ENCODE measurements at places on chromosomes 16 and 17.
A peak's percentile ranks its signal among the peaks of the same experiment; 100 is the strongest.

- no peak for DNase-seq
These were observed 23.2 kb upstream of the TEKT3 start for GRCh38 chr17:15364615-15365014.

GRCh38 chr17:76635659-76636360 lies 7.7 kb downstream of the ST6GALNAC1 start:
- no peak for DNase-seq

- no peak for DNase-seq
These were observed 1.8 kb upstream of the FLOT2 start for GRCh38 chr17:28899212-28899815.

DNA sequence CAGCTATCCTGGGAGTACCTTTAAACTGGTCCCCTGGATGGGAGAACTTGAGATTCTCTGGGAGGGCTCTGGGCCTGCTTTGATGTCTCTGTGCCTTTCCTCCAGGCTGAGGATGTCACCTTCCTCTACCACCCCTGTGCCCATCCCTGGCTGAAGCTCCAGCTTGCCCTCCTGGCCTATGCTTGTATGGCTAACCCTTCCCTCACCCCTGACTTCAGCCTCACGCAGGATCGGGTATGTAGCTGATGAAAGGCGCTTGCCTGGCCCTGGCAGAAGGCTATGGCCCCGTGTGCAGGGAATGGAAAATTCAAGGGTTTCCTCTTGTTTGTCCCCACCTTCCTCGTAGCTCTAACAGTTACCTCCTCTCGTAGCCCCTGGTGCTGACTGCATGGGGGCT lies 3.0 kb downstream of the TP53I13 start:
- DNase-seq: no peak

GRCh38 chr17:31573047-31573446 lies 181.6 kb downstream of the RAB11FIP4 start:
- no peak for DNase-seq

DNA sequence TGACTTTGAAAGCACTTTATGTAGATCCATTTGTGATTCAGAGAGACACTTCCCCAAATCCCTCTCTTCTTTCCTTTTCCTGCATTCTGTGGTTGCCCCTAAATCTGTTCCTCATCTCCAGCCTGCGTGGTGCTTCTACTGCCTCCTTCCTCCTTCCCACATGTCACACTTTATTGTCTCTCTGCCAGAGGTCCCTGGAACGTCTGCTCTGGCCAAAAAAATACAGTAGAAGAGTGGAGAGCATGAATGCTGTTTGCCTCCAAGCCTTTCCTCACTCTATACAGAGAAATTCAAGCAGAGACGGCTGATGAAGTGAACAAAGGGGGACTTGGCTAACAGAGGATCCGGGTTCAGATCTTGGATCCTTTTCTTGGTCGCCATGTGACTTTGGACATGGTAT lies 22.8 kb upstream of the IRX3 start:
- no peak for DNase-seq

DNA sequence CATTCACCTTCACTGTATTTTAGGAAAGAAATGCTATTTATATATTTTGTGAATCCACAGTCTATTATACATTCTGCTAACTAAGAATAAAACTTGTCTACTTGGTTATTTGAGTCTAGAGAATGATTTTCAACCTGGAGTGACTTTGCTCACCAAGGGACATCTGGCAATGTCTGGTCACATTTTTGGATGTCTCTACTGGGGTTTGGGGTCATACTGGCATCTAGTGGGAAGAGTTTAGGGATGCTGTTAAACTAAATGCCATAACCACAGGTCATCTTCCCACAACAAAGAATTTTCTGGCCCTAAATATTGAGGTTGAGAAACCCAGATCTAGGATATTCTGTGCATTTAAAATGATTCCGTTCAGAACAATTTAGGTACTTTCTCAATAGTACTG lies 26.0 kb downstream of the KCNJ16 start:
- no peak for DNase-seq

- no peak for DNase-seq
These were observed 22.9 kb upstream of the CORO6 start for GRCh38 chr17:29645515-29646051.

- DNase-seq: no peak
These were observed 21.5 kb downstream of the TAT start for GRCh38 chr16:71555230-71555891.

- no peak for DNase-seq
These were observed 962.8 kb downstream of the CDH11 start for GRCh38 chr16:64158941-64159588.

GRCh38 chr16:28053461-28053860 lies 10.1 kb downstream of the GSG1L start:
- DNase-seq: no peak

- DNase-seq: no peak
These were observed 216.9 kb upstream of the CHMP6 start for GRCh38 chr17:80774643-80775281.

- no peak for DNase-seq
These were observed 504 bp downstream of the ZNF263 start for GRCh38 chr16:3283543-3284447.

- DNase-seq: no peak
These were observed 51.2 kb downstream of the SOX9 start for GRCh38 chr17:72171703-72172667.

DNA sequence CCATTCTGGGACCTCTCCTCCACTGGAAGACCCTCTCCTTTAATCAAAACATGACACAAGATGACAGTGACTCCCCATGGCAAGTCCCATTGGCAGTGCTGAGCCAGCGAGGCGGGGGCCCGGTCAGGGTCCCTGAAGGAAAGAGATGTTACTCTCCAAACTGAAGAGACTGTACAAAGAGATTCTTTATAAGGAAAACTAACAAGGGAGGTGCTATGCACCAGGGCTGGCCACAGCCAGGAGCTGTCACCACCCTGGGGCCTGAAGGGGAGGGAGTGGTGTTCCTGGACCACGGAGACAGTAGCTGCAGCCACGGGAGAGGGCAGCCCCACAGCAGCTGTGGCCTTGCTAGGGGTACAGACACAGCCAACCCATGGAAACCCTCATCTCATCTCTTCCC lies 123.1 kb downstream of the XYLT1 start:
- no peak for DNase-seq

DNA sequence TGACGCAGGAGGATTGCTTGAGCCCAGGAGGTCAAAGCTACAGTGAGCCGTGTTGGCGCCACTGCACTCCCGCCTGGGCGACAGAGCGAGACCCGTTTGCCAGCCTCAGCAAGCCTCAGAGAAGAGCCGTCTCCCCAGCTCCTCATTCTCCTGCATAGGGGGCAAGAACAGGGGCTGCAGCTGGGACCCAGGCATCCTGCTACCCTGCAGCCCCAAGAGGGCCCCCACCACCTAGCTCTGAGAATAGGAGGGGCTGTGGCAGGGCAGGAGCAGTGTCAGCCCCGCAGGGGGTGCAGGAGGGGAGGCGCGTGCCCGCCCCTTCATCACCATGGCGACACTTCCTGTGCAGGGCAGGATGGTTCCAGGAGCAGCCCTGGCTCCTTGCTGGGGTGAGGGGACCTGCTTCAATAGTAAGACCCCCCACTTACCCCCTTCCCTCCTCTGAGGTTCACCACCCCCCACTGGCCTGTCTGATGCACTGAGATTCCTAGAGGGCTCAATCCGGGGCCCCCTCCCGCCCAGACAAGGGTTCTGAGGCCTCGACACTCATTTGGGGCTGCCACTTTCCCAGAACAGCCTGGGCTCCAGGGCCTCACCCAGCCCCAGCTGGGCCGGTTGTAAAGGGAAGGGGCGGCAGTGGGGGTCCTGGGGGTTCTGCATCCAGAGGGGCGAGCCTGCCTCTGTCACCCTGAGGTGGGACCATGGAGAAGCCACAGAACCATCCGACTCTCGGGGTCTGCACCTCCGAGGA lies 20.2 kb downstream of the VASN start:
- DNase-seq: no peak

GRCh38 chr17:42411361-42411760 lies 11.7 kb downstream of the CAVIN1 start:
- DNase-seq: no peak

GRCh38 chr16:81237282-81237681 lies 1.2 kb upstream of the BCO1 start:
- peak; percentile 63 for DNase-seq

GRCh38 chr16:27347930-27348685 lies 34.3 kb downstream of the IL4R start:
- no peak for DNase-seq

- no peak for DNase-seq
These were observed 10.0 kb downstream of the ZNF594 start for GRCh38 chr17:5181509-5182305.

DNA sequence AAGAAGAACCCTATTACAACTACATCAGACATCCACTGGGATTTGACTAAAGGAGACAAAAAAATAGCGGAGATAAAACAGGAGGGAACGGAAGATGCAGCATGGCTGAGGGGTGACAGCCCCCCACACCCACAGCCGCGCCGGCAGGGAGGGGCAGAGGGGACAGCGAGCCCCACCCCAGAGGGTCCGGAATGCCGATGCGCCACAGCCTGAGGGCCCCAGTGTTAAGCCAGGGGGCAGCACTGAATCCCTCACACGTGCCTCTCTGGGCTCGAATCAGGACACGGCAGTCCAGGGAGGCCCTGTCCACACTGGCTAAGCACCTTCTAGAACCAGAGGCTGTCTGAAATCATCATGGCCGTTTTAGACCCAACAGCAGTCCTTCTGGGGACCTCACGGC lies 18.8 kb downstream of the MAP1LC3B start:
- no peak for DNase-seq

DNA sequence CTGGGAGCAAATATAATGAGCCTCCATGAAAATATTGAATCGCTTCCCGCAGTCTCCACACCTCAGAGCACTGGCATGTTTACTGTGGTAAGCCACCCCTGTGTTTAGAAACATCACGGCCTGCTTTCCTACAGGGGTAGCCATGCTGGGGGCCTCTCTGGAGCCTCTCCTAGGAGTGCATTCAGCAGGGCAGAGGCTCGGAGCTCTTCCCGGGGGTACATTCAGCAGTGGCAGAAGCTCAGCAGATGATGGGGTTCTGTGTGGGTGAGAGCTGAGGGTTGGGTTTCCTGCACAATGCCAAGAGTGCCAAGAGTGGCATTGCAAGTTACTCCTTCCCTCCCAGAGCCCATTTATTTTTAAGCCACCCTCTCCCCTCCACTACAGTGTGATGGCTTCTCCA lies 386.6 kb downstream of the SEC14L1 start:
- no peak for DNase-seq

DNA sequence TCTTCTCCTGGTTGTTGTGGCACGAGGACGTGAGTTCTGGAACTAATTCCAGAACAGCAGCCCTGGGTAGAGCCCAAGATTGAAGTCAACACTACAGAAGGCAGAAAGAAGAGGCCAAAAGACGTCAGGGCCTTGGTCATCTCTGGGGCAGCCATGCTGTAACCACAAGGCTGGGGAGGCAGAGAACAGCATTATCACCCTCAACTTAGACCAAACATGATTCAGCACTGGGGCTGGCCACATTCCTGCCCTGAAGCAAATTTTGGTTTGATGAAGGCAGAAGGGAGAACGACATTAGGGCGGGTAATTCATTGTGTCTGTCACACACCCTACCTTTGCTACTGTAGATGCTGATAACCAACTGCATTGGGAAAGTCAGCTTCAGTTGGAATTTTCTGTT lies 9.7 kb upstream of the ALOX15B start:
- DNase-seq: no peak

DNA sequence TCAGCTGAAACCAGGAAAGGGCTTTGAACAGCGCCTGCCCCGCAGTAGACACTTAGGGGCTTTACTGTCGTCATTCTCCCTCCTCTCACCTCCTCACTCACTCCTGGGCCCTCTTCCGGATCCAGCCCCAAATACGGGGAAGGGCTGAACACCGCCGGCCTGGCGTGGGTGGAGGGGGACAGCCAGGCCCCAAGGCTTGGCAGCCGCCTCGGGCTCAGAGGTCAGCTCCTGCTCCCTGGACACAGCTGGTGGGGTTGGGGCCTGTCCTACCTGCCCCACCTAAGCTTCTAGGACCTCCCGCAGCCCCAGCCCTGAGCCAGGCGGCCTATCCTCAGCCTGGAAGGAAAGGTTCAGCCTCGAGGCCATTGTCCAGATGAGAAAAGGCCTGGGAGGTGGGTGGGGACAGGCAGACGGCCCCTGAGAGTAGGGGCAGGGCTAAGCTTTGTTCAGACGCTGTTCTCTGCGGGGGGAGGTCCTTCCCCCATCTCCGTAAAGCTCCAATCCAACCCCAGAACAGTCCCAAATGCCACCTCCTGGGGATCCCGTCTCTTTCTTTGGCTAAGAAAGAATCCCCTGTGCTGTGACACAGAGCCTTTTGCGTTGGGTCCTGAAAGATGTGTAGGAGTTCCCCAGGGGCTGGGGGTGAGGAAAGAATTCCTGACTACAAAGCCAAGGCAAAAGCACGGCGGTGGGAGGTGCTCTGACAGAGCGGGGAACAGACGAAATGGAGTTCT lies 881 bp upstream of the LLGL1 start:
- no peak for DNase-seq

- no peak for DNase-seq
These were observed 857.4 kb upstream of the GOT2 start for GRCh38 chr16:59591480-59591879.

DNA sequence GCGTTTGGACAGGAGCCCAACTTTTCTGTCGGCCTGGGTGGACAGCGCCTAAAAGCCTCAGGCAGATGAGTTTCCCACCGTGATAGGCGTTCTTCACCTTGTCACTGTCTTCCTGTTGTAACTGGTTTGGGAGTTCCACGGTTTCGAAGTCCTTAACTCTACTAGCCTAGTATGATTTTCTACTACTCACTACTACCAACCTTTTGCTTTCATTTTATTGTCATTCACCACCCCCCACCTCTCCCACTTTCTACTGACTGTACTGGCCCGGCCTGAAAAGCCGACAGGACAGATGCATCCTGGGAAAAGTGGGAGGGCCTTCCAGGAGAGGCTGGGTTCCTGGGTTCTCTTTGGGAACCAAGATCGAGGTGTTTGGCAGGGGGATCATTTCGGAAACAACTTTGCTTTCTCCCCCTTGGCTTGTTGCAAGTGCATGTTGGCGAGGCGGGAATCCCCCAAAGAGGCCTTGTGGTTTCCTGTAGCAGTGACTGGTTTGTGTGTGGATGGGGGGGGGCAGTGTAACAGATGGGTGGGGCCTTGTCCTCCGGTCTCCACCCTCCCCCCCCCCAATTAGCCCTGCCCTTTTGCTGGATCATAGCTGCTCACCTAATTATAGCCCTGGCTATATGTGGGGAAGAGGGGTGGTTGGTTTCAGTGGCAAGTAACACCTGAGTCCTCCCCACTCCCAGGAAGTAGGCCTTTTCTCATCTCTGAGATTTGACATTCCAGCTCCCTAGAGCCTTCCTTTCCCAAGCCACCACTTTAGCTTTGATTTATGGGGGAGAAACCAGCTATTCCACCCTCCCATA lies 1.4 kb downstream of the EIF5A start:
- peak; percentile 52 for DNase-seq

GRCh38 chr16:85376292-85377095 lies 236.6 kb upstream of the GSE1 start:
- DNase-seq: peak; percentile 39

- no peak for DNase-seq
These were observed 39.2 kb downstream of the NDE1 start for GRCh38 chr16:15689290-15689689.

GRCh38 chr16:11094075-11094856 lies 149.9 kb downstream of the CLEC16A start:
- DNase-seq: no peak

DNA sequence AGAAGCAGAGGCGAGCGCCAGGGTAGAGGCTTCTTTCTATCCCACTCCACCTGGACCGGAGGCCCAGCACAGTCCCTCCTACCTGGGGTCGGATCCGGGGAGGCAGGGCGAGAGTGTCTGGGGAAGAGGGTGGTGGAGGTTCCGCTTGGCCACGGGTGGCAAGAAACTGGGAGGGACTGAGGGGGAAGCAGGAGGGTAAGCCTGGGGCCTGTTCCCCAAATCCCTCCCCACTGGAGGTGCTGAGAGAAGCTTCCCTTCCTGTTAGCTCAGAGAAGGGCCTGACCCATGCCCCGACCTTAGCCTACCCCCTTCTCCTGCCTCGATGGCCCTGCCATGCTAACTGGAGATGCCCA lies 1.8 kb upstream of the TPPP3 start:
- no peak for DNase-seq
